ENCODE measurements at places on chromosomes 11 and 22. TPM values are rescaled to one million over a fixed set of nuclear protein-coding genes. Genes with fewer than 3 reads are reported as not detected.

UBQLNL gene
- not detected for total RNA-seq

C11orf91 gene
- not detected for total RNA-seq

GDPD4 gene
- not detected for total RNA-seq

FOXRED2 gene
- total RNA-seq: 14.5 TPM

TESMIN gene
- total RNA-seq: 9.7 TPM

HEPN1 gene
- not detected for total RNA-seq

Data from activated naive CD4-positive, alpha-beta T cell treated with anti-CD3 and anti-CD28 coated beads, Interleukin-2, amount 10 ng/mL, durations not matched to agents 5 hours and 36 hours (primary cell).